ENCODE measurements at places on chromosomes 3 and 15.

DNA sequence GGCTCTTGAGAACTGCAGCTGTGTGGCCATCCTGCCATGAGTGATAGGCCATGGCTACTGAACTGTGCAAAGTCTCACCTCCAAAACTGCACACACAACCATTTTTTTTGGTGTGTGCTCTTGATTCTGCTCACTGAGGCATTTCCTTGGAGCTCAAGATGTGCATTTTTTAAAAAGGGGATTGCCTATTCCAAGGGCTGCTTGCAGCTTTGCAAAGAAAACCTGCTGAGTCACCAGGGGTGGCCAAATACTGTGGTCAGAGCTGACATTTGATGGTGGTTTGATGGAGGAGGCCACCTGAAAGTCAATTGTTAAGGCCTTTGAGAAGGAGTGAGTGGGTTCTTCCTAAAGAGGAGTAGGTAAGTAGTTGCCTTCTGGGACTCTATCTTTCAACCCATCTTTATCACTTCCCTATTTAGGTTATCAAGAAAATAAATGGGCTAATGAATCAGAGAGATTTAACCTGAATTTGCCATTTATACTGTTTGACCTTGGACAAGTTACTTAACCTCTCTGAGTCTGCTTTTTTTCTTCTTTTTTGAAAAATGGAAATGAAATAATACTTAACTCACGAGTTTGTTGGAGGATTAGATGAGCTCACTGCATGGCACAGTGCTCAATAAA is 87.9 kb downstream of the CHST2 start:
- DNase-seq, result no peak

DNA sequence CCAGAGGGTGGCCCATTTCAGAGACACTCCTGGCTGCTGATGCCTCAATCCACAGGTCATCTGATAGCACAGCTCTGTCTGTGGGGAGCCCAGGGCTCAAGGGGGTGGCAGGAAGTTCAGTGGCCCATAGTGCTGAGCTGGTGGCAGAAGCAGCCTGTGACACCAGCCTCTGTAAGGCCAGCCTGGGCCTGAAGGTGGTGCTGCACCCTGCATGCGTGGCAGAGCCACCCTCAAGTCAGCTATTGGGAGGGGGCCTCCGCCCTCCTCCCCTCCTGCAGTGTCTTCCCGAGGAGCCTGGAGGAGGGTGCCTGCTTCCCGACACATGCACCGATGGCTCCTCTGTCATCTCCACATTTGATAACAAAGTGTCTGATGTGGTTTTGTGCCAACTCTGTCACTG is 3.0 kb downstream of the PLA1A start:
- no peak for DNase-seq

DNA sequence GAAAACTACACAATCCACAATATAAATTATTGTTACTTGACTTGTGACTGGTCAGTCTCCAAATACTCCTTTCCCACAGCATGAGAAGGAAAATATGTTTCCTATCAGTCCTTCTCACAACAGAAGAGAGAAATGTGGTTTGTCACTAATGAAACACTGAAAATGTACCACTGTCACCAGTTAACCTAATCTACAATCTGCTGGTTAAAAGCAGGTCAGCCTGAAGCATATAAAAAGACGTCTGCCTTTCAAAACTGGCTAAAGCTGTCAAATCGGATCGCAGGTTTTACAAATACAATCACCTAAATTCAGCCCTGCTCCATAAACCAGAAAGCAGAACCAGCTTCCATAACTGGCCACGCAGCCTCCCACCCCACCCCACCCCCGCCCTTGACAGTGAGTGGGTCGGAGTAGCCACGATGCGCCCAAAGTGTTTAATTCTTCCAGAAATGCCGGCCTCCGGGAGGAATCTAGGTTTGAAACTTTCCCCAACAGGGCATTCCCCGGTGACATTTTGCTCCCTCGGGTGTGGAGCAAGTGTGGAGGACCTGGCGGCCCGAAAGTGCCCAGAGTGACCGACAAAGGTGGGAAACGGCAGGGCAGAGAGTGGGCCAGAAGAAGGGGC is 682 bp downstream of the ETFA start:
- no peak for DNase-seq

DNA sequence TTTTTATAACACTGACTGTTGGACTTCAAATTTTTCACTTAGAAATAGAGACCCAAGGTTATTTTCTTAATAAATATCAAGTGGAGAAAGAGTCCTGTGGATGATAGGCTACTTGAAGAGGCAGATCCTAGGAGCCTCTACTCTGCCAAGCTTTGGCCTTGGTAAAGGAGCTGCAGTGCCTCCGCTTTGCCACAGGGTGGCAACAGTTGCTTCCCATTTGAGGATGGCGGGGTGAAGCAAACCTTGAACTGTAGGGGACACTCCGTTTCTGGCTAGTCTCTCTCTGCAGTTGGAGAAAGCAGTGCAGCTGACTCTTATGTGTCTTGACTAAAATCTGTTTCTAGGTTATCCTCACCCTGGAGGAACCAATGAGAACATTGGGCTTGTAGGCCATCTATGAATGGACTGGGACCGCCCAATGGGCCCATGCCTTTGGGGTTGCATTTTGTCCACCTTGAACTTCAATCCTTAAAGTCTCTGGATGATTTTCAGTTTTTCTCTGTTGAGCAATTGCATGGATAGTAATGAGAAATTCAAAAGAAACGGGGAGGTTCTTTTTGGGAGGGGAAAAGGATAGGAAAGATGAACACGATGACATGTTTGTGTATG is 9.8 kb downstream of the SCG5 start:
- no peak for DNase-seq

- DNase-seq, result no peak
These were observed 760 bp downstream of the FANCI start for GRCh38 chr15:89244574-89244903.

- no peak for DNase-seq
These were observed 244.4 kb upstream of the STAC start for GRCh38 chr3:36135863-36136262.

GRCh38 chr3:149058602-149059001 is 27.7 kb downstream of the HLTF start:
- DNase-seq, result no peak

DNA sequence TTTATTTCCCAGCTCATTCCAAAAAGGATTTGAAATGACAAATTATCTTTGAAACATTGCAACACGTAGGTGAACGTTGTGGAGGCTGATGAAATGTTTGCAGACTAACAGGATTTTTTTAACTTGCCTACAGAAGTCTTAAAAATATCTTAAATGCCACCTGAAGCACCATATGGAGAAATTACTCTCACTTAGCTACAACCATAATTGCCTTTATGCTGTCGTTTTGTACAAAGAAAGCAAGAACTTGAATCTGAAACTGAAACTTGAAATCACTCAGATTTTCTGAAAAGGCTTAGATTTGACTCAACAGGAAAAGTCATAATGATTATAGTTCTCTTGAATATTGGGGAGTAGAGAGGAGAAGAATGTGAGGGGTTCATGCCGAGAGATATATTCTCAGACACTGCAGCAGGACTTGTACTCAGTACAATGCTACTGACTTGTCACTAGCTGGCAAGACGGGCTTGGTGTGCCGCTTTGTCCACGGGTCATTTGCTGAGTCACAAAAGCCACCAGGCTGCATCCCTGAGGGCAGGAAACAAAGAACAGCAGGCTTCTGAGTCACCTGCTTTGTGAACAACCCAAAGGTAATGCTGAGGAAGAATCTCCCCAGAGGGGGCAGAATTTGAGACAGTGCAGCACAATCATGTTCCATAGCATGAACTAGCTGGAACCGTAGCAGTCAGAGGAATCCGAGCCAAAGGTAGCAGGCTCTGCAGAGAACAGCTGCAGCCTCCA is 7.1 kb upstream of the FMN1 start:
- peak; percentile 13 for DNase-seq

- DNase-seq, result no peak
These were observed 156.5 kb upstream of the LPP start for GRCh38 chr3:187997490-187997889.

DNA sequence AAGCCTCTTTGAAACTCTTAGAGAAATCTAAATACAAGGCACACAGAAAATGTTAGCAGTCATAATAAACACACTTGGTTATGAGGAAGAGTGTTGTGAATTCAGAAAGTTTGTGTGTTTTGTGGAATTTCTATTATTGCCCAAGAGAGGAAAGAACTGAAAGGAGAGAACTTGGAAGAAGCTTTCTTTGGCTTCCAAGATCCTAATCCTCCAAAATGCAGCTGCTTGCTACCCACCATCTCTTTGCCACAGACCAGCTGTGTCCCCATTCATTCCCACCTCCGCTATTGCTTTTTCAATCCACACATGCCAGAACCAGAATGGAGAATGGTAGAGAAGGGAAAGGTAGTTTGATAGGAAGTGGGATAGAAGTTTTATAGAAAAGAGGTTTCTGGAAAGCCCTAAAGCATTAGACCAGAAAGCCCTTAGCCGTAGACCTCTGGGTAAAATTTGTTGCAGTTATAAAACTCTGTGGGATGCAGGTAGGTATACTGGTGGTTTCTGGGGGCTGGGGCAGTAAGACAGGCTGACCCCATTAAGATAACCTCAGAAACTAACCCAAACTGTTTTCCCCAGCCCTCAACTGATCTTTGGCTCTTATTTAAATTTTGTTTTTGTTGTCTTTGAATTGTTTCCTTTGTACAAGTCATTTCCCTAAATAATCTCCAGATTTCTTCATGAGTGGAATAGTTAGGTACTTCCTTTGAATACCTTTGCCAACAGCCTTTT is 108.5 kb downstream of the FILIP1L start:
- no peak for DNase-seq

- DNase-seq, result no peak
These were observed 42.9 kb downstream of the CFAP20DC start for GRCh38 chr3:59006634-59007517.

- no peak for DNase-seq
These were observed 14.1 kb upstream of the TMEM40 start for GRCh38 chr3:12773030-12773709.

DNA sequence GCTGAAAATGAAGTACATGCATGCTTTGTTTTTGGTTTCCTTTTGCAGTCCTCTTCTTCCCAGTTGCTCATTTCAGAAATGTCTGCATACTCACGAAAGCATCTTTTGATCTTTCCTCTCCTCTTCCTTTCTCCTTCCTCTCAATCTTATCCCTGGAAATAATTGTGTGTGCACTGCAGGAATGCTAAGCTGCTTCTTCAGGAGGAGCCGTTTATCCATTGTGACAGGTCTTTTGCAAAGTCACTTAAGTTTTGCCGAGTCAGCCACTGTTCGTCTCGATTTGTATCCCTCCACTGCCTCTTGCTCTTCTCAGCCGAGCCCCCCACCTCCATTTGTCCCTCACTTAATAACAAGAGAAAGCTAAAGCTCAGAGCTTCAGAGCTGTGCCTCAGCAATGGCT is 597.6 kb downstream of the AGBL1 start:
- DNase-seq, result no peak

DNA sequence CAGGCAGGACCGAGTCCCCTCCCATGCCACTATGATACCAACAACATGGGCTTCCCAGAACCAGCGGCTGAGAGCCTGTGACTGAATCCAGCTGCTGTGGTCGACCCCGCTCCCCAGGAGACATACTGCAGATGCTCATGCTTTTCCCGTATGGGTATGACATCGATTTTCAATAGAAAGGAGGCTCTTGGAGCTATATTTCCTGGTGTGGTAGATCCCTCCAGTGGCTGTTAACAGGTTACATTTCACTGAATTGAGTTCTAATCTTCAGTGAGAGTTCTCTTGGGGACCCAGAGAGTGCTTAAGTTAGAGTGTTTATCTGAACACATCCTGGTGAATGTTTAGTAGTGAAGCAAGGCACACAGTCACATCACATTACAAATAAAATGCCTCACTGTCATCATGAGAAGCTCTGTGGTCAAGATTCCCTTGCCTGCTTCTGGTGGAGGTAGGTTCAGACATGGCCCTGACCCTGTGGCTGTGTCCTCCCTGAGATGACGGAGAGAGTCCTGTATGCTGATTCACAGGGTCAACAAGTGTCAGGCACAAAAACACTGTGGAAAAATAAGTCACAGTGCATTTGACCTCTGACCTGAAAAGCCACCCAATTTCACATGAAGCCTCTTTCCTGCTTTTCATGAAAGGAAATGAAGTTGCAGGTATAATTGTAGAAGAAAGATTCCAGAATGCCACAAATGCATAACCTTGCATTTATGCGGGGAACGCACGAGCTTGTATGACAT is 110.9 kb downstream of the GABRG3 start:
- no peak for DNase-seq

GRCh38 chr3:16319307-16319706 is 54.3 kb downstream of the OXNAD1 start:
- peak; percentile 76 for DNase-seq

GRCh38 chr3:14775563-14775962 is 43.2 kb upstream of the FGD5 start:
- DNase-seq, result no peak

DNA sequence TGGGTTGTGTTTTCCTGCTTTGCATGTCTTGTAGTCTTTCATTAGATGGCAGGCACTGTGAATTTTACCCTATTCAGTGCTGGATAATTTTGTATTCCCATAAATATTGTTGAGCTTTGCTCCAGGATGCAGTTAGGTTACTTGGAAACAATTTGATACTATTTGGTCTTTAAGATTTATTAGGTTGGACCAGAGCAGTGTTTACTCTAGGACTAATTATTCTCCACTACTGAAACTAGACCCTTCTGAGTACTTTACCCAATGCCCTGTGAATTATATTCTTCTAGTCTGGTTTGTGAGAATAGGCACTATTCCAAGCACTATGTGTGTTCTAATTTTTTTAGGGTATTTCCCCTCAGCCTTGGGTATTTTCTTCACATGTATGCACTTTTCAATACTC is 37.8 kb upstream of the TASOR start:
- no peak for DNase-seq

- no peak for DNase-seq
These were observed 11.5 kb upstream of the IGDCC4 start for GRCh38 chr15:65434201-65434600.

GRCh38 chr3:15121936-15122335 is 23.0 kb upstream of the RBSN start:
- DNase-seq, result no peak

GRCh38 chr15:51718746-51719145 is 18.7 kb downstream of the LYSMD2 start:
- no peak for DNase-seq

DNA sequence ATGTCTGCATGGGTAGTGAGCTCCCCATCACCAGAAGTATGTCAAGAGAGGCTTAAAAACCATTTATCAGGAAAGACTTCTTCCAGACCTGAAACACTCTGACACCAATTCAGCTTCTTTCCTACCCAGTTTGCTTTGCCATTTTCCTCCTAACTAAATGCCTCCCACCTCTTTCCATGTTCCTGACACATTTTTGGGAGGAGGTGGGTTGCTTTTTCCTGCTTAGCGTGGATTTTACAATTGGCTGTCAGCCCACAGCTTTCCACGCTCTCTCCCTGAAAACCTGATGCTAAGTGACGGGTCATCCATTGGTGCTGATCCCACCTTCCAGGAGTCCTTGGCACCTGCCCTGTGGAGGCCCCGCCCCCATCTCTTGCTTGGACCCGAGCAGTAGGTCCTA is 264.9 kb upstream of the ST8SIA2 start:
- DNase-seq, result no peak

GRCh38 chr3:142968319-142969025 is 5.0 kb upstream of the PAQR9 start:
- no peak for DNase-seq
